ENCODE measurements at places on chromosomes 2 and 18. TPM values are rescaled to one million over a fixed set of nuclear protein-coding genes. Genes with fewer than 3 reads are reported as not detected.

MC2R gene
- total RNA-seq, result not detected

TEKT4 gene
- total RNA-seq, result not detected

RIT2 gene
- total RNA-seq, result not detected

COPS7B gene
- total RNA-seq, result 27.8 TPM

SERPINB13 gene
- total RNA-seq, result not detected

CD8B gene
- not detected for total RNA-seq

IL36A gene
- not detected for total RNA-seq

PROM2 gene
- total RNA-seq, result 0.43 TPM

EPC2 gene
- total RNA-seq, result 6.6 TPM

ZNF236 gene
- total RNA-seq, result 6.4 TPM

ID2 gene
- total RNA-seq, result 65.9 TPM

PIEZO2 gene
- 2.8 TPM for total RNA-seq

ROCK2 gene
- 8.3 TPM for total RNA-seq

CPO gene
- 1.2 TPM for total RNA-seq

CYP1B1 gene
- total RNA-seq, result 5.5 TPM

MFF gene
- total RNA-seq, result 196 TPM

PPP1R7 gene
- 55.7 TPM for total RNA-seq

GKN1 gene
- not detected for total RNA-seq

PLEK gene
- 4.3 TPM for total RNA-seq

UGT1A7 gene
- 39.2 TPM for total RNA-seq

GAREM2 gene
- total RNA-seq, result 3.6 TPM

ABCB11 gene
- not detected for total RNA-seq

ALPP gene
- total RNA-seq, result not detected

GAREM1 gene
- total RNA-seq, result 2.0 TPM

LRP2 gene
- total RNA-seq, result not detected

STRADB gene
- 69.4 TPM for total RNA-seq

SIX2 gene
- total RNA-seq, result 7.3 TPM

B3GNT7 gene
- total RNA-seq, result 1.4 TPM

PRKAG3 gene
- not detected for total RNA-seq

SKOR2 gene
- total RNA-seq, result not detected

LYG2 gene
- not detected for total RNA-seq

CRYBA2 gene
- total RNA-seq, result not detected

HAAO gene
- not detected for total RNA-seq

RAB17 gene
- total RNA-seq, result 0.20 TPM

CAD gene
- 37.0 TPM for total RNA-seq

MOGAT1 gene
- total RNA-seq, result not detected

ECEL1 gene
- 1.0 TPM for total RNA-seq

PIAS2 gene
- 2.2 TPM for total RNA-seq

DSG2 gene
- 40.9 TPM for total RNA-seq

ALKAL2 gene
- 2.0 TPM for total RNA-seq

ELOA2 gene
- not detected for total RNA-seq

ERMN gene
- not detected for total RNA-seq

GIGYF2 gene
- 29.6 TPM for total RNA-seq

REG3G gene
- total RNA-seq, result not detected

ALPG gene
- total RNA-seq, result not detected

RAB6C gene
- total RNA-seq, result not detected

C18orf32 gene
- total RNA-seq, result 71.3 TPM

CCDC85A gene
- 0.70 TPM for total RNA-seq

TPO gene
- total RNA-seq, result not detected

DSC1 gene
- total RNA-seq, result not detected

ACADL gene
- not detected for total RNA-seq

PDE11A gene
- total RNA-seq, result 0.57 TPM

EMX1 gene
- total RNA-seq, result 0.81 TPM

SLC38A11 gene
- total RNA-seq, result 0.09 TPM

KIAA2012 gene
- not detected for total RNA-seq

C2orf81 gene
- total RNA-seq, result 9.6 TPM

Data from Caki2 (cell line).